ENCODE measurements at places on chromosomes 12 and 14.

- H3K36me3 ChIP-seq = no peaks in the 10 kb centered on the region
- H3K27ac ChIP-seq = no peak overlapping the region
- H3K4me1 ChIP-seq = no peaks in the 10 kb centered on the region
Measured at GRCh38 chr12:91139286-91139685, 28.0 kb upstream of the LUM start.

- no peak overlapping the region for H3K4me3 ChIP-seq
- H3K4me1 ChIP-seq = no peaks in the 10 kb centered on the region
- no peaks in the 10 kb centered on the region for H3K36me3 ChIP-seq
- no peak overlapping the region for H3K27ac ChIP-seq
- no peak for DNase-seq
- H3K27me3 ChIP-seq = no peaks in the 10 kb centered on the region
Measured at GRCh38 chr14:74979029-74979428, 23.6 kb upstream of the PGF start.

GRCh38 chr12:45296046-45296586 lies 80.2 kb downstream of the ANO6 start:
- H3K36me3 ChIP-seq = no peaks in the 10 kb centered on the region
- H3K27ac ChIP-seq = no peak overlapping the region
- H3K27me3 ChIP-seq = no peaks in the 10 kb centered on the region
- no peak for DNase-seq

DNA sequence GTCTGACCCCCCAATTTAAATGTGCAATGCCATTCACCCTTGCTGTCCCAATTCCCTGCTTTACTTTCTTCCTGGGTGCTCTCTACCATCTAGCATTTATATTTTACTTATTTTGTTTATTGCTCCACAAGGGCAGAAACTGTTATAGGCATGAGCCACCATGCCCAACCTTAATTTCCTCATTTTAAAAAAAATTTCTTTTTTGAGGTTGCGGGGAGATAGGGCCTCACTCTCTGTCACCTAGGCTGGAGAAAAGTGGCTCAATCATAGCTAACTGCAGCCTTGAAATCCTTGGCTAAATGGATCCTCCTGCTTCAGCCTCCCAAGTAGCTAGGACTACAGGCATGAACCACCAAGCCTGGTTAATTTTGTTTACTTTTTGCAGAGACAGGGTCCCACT lies 13.0 kb downstream of the HPD start:
- no peaks in the 10 kb centered on the region for H3K27me3 ChIP-seq
- H3K4me3 ChIP-seq = no peak overlapping the region
- DNase-seq = no peak
- no peak overlapping the region for H3K27ac ChIP-seq

- no peaks in the 10 kb centered on the region for H3K27me3 ChIP-seq
- no peak overlapping the region for H3K27ac ChIP-seq
- H3K4me1 ChIP-seq = peaks cover 4% of the 10 kb centered on the region
- H3K36me3 ChIP-seq = no peaks in the 10 kb centered on the region
Measured at GRCh38 chr14:77838831-77839511, 39.1 kb downstream of the ADCK1 start.

- H3K4me1 ChIP-seq = peaks cover 3% of the 10 kb centered on the region
- H3K27ac ChIP-seq = no peak overlapping the region
- H3K36me3 ChIP-seq = peaks cover 9% of the 10 kb centered on the region
- H3K27me3 ChIP-seq = no peaks in the 10 kb centered on the region
Measured at GRCh38 chr12:113857371-113857770, 108.8 kb downstream of the RBM19 start.

GRCh38 chr12:78666584-78666983 lies 198.0 kb upstream of the SYT1 start:
- H3K27ac ChIP-seq = no peak overlapping the region
- no peaks in the 10 kb centered on the region for H3K4me1 ChIP-seq
- no peaks in the 10 kb centered on the region for H3K36me3 ChIP-seq

GRCh38 chr12:88035907-88036289 lies 6.7 kb upstream of the C12orf50 start:
- peak overlapping the region; percentile 54 for H3K27ac ChIP-seq
- no peaks in the 10 kb centered on the region for H3K36me3 ChIP-seq
- H3K4me3 ChIP-seq = peak overlapping the region; percentile 75
- no peaks in the 10 kb centered on the region for H3K27me3 ChIP-seq
